ENCODE measurements at places on chromosomes 3 and 15.

- DNase-seq = no peak
Measured at GRCh38 chr3:186917512-186918312, 12.6 kb upstream of the ST6GAL1 start.

DNA sequence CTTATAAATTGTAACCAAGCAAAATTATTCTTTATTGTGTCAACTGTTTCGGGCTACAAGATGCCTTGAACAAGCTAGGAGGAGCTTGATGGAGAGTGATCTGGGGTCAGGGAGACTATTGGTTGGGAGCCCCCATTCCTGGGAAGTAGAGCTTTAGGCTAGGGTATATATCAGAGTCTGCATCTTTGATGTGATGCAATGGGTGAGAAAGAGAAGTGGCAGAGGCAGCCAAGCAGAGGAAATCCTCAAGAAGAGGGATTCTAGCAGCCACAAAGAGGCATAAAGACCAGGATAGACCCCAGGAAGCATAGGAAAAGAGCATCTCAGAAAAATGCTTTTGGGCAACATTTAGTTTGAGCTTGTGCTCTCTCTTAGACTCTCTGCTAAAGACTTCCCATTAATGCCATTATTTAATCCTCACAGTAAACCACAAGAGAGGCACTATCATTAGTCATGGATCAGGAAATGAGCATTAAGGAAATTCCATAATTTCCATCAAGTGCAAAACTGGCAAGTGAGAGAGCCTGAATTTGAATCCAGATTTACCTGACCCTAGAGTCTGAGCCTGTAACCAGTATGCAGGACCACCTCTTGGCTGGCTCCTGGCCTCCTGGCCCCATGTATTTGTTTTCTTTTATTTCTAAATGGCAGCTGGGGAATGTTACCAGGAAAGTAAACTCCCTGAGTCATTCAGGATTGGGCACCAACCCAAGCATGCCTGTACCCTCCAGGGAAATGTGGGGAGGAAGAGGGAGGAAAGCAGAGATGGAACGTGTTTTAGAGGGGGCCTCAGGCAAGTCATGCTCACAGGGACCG, 118.7 kb downstream of the RPL22L1 start:
- DNase-seq = peak; percentile 82

DNA sequence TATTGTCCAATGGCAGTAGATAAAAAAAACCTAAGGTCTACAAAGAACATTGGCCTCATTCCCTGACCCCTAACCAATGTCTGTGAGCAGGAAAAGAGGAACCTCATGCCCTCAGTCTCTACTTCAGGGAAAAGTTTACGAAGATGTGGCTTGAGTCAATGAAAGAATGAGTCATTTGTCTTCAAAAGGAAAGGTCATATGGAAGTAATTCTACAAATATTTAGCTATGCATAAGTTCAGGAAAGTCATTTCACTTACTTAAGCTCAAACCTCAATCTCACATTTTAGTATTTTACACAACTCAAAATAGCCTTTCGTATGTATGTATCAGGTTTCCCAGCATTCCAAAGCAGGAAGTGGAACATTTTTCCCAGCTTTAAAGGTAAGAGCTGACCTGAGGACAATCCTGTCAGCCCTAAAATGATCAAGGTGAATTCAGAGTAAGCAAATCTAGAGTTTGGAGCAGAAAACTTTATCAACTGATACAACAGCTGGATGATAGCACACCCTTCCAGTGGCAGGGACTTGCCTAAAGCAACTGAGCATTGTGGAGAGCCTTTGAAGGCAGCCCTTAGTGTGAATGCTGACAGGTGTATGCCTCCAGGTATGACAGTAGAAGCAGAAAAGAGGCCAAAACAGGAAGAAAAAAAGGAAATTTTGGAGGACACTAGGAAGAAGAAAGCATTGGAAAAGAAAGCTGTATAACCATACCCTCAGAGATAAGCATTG, 53.9 kb upstream of the ACKR4 start:
- DNase-seq = no peak

DNA sequence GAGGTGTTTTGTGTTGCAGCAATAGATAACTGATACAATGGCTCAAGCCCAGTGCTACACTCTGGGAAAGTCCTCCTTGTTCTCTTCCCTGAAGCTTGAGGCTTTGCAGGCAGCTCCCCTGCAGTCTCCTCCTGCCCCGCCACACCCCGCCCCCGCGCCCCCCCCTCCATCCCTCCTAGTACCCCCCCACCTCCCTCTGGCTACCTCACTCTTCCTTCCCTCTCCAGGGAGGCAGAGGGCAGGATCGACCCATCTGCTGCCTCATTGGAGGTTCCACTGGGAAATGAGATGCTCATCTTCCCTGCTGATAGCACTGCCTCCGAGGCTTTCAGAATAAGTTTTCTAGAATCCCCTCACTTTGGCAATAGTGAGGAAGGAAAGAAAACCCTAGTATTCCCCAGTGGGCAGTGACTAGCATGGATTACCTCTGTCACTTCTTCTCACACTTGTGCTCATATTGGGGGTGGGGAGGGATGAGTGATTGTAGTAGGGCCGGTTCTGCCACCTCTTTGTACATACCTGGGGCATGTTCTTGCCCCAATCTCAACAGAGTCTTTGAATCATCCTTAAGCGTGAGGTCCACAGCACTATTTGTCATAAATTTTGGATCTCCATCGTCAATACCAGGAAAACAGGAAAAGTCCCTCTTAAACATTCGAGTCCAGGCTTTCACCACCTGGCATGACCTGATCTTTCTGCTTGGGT, 16.3 kb upstream of the RAB7A start:
- no peak for DNase-seq

DNA sequence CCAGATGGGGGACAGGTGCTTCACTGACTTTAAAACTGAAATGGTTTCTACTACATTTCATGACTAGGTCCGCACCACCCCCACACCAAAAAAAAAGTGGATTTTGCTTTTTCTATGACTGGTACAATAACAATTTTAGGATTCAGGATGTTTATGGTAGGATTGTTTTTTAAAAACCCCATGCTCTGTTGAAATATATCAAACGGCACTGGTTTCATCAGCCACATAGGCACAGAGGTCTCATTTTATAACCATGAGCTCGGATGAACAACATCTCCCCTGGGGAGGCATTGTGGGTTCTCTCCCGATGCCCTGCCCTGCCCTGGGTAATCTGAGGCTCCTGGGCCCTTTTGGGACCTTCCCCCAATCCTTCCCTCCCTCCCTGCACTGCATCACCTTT, 202.7 kb upstream of the KBTBD8 start:
- no peak for DNase-seq

DNA sequence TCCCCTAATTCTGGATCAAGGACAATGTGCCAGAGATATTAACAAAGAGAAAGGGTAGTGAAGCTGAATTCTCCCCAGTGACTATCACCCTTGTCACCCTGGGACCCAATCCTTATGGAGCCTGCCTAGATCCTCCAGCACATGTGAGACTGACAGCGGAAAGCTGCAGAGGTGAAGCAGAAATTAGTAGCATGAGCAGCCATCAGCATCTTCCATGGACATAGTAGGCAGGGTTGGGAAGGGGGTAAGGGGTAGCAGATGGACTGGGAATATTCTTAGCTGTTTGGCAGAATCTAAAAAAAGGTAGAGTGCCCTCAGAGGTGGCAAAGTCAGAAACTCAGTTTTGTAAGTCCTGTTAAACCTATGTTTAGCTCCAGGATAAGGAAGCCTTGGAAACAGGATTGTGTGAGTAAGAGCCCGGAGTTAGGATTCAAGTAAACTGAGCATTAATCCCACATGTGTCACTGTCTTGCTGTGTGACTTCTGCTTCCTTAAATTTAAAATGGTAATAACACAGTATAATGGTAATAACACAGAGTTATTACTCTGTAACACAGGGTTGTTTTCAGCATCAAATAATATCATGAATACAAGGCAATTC, 14.5 kb downstream of the GOLIM4 start:
- no peak for DNase-seq
